Osteoblast (primary cell): ENCODE measurements at places on chromosomes 1 and 21.
A peak's percentile ranks its signal among the peaks of the same experiment; 100 is the strongest.

DNA sequence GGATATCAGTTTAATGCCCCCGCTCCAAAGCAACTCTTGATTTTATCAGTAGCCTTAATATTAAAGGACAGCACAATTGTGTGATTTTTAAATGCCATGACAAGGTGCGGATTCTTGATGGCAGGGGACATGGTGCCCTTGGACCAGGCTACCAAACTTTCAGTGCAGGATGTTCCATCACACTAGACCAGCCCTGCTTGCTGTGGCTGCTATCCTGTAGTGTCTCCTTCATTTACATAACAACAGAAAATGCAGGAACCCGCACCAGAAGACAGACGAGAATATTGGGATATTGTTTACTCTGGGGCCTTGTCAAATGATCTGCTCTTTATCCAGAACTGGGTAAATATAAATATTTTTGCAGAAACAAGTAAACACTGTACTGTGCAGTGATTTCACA lies 229.3 kb upstream of the PKN2 start:
- DNase-seq = no peak

- DNase-seq = no peak
Measured at GRCh38 chr1:246434335-246434734, 72.7 kb downstream of the SMYD3 start.

GRCh38 chr1:9110669-9111356 lies 18.1 kb downstream of the GPR157 start:
- peak; percentile 97 for DNase-seq

- no peak for DNase-seq
Measured at GRCh38 chr1:101309334-101310311, 72.8 kb downstream of the S1PR1 start.

GRCh38 chr1:23448846-23449245 lies 24.3 kb upstream of the TCEA3 start:
- no peak for DNase-seq

DNA sequence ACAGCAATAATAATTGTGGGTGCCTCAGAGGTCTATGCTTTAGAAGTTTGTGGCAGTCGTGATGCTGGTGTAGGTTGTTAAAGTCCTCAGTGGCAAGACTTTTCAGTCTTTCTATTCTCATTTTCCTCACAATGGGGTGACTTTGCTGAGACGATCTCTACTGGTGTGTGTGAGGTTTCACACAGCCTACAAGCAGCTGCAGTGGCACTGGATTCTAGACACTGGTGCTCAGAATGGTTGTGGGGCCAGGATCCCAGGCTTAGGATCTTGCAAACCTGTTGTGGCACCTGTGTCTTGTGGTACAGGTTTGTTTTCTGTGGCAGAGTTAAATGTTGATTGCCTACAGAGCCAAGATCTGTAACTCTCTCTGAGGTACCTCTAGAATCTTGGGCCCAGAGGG lies 581.2 kb downstream of the PTPRC start:
- DNase-seq = no peak

- DNase-seq = peak; percentile 19
Measured at GRCh38 chr1:221069178-221069903, 190.1 kb downstream of the HLX start.

DNA sequence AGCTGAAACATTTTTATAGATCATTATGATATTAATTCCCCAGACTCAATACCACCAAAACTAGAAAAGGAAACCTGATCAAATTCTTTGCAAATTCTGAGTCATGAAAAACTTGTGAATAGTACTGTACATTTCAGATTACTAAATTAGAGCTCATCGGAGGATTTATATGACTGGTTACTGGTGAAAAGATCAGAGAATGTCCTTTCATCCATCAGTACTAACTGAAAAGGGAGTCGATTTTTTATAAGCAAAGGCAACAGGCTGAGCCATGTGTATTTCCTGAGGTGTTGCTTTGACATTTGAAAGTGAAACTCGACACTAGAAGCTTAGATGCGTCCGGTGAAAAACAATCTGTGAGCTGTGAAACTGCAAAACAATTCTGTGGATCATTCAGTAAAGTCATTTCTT lies 155.7 kb downstream of the TNFSF18 start:
- DNase-seq = no peak

- no peak for DNase-seq
Measured at GRCh38 chr1:18583326-18583941, 47.2 kb upstream of the PAX7 start.

DNA sequence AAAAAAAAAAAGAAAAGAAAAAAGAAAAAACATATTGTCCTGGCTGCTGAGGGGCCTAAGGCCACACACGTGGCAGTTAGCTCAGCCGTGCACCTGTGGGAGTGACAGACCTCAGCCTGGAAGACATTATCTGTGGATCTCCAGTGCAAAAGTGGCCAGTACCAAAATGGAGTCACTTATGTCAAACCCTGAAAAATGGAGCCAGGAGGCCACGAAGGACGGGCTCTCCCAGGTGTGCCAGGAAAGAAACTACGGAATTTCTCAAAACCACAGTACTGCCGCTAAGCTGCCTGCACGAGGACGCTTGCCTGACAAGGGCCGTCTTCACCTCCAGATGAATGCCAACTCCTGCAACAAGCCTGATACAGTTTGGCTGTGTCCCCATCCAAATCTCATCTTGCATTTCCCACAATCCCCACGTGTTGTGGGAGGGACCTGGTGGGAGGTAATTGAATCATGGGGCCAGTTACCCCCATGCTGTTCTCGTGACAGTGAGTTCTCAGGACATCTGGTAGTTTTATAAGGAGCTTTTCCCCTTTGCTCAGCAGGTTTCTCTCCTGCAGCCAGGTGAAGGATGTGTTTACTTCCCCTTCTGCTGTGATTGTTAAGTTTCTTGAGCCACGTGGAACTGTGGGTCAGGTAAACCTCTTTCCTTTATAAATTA lies 5.3 kb upstream of the MIB2 start:
- DNase-seq = peak; percentile 27

- peak; percentile 91 for DNase-seq
Measured at GRCh38 chr1:9705337-9706093, 54.0 kb downstream of the PIK3CD start.

- DNase-seq = no peak
Measured at GRCh38 chr1:58064166-58064565, 482.4 kb downstream of the OMA1 start.

- DNase-seq = no peak
Measured at GRCh38 chr1:195335541-195335940, 1272.7 kb downstream of the KCNT2 start.

DNA sequence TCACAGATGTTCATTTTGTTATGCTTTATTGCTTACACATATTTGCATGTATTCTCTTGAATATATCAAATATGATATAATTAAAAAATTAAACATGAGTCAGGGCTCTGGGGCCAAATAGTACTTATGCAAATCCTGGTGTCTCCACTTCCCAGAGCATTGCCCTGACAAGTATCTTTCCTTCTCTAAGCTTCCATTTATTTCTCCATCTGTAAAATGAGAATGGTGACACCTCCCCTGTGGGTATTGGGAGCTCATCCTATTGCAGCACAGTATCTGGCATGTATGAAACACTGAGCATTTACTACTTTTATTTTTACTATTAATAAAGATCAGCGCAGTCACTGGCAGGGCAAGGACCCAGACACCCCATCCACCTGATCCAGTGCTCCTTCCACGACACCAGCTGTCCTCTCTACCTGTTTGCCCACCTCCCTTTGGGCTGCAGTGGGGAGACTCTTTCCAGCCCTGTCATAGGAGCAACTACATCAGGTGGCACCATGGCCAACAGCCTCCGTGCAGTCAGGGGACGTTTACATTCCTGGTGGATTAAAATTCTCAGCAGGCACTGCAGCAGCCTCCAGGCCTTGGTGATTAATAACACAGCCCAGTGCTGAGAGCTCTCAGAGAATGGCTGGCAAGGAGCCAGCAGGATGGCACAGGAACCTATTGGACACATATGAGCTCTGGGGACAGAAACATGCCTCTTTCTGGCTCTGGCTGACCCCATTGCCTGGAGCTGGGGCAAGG lies 113.0 kb downstream of the DMRTB1 start:
- DNase-seq = peak; percentile 87

DNA sequence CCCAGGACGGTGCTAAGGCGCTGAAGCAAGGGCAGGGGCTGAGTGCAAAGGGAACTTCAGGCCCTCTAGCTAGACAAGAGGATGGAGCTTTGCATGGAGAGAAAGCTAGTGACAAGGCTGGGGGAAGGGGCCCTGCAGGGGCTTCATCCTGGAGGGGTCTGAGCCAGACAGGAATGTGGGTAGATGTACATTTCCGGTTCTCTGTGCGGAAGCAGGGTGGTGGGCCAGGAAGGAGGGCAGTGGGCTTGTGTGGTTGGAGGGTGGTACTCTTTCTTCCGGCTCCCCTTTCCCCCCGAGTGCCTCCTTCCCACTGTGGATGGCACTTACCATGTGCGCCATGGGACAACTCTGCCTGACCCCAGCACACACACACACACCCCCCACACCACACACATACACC lies 1.5 kb downstream of the KISS1 start:
- no peak for DNase-seq

GRCh38 chr1:155038602-155039307 lies 5.1 kb downstream of the DCST1 start:
- DNase-seq = peak; percentile 65

DNA sequence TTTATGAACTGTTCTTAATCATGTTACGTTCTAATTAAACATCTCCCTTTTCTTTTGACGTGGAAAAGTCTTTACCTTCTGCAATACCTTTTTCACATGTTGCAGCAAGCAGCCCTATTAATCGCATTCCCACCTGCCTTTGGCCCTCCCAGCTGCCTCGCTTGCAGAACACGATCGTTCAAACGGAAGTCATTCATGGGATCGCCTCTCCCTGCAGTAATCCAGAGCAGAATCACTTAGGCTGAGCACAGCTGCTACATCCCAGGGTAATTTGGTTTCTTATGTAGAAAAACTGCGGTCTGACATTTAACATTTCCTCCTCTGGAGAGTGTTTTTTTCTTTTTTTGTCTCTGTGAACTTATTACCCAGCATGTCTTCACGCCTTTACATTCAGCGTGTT lies 206.3 kb downstream of the KIF26B start:
- DNase-seq = no peak

DNA sequence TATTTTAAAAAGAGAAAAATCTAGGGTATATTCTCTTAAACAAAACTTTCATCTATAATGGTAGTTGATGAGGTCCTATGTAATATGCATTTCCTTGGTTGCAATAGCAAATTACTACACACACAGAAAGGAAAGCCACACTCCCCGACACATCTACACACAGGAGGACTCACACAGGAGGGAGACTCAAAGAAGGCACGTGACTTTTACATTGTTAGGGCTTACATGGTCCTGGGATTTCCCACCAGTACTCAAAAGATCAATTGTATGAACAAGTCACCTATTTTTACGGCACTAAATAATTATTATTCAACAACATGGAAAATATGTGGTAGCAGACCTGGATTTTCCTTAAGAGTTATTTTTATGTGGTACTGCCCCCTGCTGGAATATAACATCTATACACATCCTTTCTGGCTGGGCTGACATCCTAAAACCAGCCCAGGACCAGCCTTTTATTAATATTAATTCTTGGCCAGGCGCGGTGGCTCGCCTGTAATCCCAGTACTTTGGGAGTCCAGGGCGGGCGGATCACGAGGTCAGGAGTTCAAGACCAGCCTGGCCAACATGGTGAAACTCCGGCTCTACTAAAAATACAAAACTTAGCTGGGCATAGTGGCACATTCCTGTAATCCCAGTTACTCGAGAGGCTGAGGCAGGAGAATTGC lies 33.9 kb upstream of the LGALS8 start:
- peak; percentile 86 for DNase-seq

DNA sequence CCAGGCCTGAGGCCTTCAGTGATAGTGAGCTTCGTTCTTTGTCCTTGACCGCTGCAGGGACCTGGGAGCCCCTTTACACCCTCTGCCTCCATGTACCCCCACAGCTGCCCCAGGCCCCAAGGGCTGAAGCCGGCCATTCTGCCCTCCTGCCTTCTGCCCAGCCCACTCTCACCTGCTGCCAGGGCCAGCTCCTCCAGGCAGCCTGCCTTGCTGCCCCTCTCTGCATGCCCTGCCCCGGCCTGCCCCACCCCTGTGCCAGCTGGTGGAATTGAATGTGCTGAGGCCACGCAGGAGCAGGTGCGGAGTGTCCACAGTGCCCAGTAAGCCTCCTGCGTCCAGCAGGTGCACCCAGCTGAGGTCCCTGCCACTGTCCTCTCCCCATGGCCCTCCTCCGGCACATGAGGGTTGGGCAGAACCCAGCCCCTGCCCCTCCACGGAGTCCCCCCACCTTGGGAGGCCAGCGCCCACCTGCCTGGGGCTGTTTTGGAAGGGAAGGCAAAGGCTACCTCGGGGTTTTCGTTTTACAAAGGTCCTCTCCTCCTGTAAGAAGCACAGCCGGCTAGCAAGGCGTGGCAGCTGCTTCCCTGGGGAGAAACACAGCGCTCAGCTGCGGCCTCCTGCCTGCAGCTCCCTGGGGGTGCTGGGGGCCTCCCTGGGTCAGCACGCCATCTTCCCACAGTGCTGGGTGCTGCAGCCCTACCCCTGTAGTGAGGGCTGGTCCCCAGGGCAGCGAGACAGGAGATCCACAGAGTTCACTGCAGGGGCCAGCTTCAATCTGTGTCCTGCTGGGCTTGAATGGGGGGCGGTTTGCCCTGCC lies 21.0 kb downstream of the MMEL1 start:
- peak; percentile 63 for DNase-seq

DNA sequence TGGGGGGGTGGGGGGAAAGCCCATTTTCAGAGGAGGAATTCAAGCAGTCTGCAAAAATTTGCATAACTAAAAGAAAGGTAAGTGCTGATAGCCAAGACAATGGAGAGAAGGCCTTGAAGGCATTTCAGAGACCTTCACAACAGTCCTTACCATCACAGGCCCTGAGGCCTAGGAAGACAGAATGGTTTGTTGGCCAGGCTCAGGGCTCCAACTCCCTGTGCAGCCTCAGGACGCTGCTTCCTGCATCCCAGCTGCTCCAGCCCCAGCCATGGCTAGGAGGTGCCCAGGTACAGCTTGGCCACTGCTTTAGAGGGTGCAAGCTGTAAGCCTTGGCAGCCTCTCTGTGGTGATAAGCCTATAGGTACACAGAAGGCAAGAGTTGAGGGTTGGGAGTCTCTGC lies 571.6 kb downstream of the MATN1 start:
- DNase-seq = no peak

- DNase-seq = peak; percentile 87
Measured at GRCh38 chr1:115134850-115135480, 45.7 kb upstream of the TSPAN2 start.

DNA sequence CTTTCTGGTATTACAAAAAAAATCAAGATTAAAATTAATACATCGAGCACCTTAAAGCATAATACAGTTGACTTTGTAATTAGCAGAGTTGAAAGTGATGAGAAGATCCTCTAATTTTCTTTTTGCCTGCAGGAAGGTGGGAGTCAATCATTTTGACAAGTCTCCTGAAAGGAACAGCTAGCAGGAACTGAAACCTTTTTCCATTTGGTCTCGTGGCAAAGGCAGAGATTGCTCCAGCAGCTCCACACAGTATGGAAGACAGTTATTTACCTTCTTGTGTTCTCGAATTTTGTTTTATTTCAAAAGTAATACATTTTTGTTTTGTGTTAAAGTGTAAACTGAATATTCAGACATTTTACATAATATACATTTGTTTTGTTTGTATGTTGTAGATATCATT lies 7.7 kb downstream of the S100PBP start:
- no peak for DNase-seq

- DNase-seq = no peak
Measured at GRCh38 chr1:59128784-59129227, 168.1 kb upstream of the FGGY start.

- DNase-seq = no peak
Measured at GRCh38 chr1:165352442-165353293, 3.8 kb downstream of the LMX1A start.
